AG09309 (cell line): ENCODE measurements at places on chromosomes 13 and 19.

- no peak for DNase-seq
These were observed 28.4 kb downstream of the TMTC4 start for GRCh38 chr13:100646030-100646673.

DNA sequence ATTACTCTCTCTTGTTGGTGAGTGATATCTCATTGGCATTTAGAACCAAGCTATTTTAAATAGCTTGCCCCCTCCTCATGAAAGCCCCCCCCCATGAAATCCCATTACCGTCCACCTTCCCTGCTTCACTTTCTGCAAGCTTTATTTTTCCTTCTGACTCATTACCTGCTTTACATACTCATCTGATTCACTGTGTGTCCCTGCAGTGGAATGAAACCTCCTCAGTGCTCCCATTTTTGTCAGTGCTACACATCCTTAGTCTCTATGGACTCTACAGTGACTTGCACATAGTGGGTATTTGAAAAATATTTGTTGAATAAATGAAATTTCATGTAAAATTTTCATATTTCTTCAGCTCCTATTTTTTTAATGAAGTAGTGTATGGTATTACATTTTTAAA, 62.3 kb downstream of the DOCK9 start:
- DNase-seq: no peak

GRCh38 chr19:11924886-11925650, at the start of gene ZNF700:
Gene ZNF700 (plus strand): TSS chr19:11925107. CDS start chr19:11925211, 104 bp downstream.
- DNase-seq: peak; percentile 46

- no peak for DNase-seq
These were observed 24.2 kb downstream of the TEX29 start for GRCh38 chr13:111344471-111345191.

DNA sequence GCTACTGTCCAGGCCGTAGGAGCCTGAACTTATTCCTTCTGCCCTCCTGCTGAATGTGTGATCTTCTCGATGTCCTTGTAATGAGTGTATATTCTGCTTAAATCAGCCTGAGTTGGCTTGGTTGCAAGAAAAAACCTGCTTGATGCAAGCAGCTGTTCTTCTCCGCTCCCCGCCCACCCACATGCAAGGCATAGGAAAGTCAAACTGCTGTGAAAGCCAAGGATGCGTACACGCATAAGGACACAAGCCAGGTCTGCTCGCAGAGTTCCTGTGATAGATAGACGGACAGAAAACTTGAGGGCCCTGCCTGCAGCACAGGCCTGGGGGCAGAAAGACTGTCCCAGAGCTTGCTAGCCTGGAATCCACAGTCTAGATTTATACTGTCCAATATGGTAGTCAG, 101.1 kb downstream of the DNAJC15 start:
- DNase-seq: no peak

DNA sequence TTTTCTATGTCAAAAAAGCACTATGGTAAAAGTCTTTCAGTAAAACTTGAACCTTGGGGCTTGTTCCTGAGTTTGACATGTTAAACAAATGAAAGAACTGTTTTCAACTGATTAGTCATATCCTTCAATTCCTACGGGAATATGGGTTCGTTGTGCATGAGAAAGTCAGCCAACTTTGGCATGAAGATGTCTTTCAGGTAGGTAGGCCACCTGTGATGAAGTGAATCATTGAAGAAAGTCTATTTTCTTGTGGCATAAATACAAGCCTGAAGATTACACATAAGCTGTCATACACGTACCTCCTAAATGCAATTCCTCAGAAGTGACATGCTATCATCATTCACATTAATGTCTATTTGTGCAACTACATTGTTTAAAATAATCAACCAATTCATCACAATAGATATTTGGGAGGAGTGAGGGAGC, 513.0 kb downstream of the IRS2 start:
- DNase-seq: no peak

DNA sequence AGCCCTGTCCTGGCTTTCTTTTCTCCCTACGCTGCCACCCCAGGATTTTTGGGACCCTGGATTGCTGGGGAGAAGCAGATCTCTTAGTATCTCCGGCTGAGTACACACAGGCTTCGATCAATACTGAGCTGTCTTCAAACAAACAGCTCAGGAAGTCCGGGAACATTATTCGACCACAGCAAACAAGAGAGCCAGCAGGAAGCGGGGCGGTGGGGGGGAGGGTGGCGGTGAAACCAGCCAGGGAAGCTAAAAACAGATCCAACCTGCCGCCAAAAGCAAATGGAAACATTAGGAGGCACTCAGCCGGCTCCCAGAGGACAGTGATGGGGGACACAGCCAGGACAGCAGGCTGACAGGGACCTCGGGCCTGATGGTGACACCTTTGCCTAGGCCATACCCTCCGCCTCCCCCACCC, 12.2 kb upstream of the BCAM start:
- no peak for DNase-seq

DNA sequence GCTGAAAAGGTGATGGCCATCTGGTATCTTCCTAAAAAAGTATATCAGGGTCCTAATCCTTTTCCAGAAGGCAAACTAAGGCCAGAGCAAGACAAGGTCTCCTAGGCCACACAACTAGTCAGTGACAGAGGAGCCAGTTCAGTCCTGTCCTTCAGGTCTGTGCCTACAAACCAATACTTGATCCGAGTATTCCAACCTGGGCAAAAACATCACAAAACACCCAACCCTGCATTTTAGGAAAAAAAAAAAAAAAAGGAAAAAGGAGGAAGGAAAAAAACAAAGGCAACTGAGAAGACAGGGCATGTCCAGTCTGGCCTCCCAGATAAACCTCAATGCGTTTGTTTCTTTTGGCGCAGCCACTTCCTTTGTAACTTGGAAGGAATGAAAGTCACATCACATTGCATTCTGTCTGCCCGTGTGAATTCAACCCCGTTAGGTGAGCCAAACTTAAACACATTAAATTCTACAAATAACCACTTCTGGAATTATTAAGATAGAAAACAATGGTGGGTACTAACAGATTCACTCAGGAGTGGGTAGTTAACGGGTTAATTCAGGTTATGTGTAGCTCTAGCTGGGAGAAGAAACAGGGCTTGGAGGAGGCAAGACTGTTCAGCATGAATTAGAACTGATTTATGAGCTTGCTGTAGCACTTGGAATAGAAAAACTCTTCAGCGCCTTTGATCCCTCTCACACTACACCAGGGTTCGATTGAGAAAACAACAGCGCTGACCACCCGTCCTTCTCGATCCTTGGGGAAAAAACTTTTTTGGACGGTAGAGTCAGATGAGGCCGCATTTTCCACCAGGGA, 43.0 kb upstream of the HNRNPA1L2 start:
- DNase-seq: no peak

GRCh38 chr13:103062079-103062478, 4.1 kb downstream of the SLC10A2 start:
- no peak for DNase-seq

GRCh38 chr13:22428188-22428828, 752.5 kb upstream of the SGCG start:
- DNase-seq: no peak

DNA sequence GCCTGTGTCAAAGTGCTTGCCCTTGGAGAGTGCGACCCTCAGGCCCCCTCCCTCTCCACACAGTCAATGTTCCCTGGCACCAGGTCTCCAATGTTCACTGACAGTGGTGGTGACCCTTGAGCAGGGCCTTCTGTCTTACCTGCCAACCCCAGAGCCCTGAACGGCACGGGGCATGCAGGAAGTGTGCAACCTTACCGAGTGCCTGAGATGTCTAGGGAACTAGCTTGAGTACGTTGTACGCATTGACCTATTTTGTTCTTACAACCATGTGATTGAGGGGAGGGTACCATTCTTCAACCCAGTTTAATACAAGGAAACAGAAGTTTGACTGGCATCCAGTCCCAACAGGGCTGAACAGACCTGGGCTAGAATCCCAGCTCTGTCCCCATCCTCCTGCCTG, 13.2 kb downstream of the MAG start:
- no peak for DNase-seq

DNA sequence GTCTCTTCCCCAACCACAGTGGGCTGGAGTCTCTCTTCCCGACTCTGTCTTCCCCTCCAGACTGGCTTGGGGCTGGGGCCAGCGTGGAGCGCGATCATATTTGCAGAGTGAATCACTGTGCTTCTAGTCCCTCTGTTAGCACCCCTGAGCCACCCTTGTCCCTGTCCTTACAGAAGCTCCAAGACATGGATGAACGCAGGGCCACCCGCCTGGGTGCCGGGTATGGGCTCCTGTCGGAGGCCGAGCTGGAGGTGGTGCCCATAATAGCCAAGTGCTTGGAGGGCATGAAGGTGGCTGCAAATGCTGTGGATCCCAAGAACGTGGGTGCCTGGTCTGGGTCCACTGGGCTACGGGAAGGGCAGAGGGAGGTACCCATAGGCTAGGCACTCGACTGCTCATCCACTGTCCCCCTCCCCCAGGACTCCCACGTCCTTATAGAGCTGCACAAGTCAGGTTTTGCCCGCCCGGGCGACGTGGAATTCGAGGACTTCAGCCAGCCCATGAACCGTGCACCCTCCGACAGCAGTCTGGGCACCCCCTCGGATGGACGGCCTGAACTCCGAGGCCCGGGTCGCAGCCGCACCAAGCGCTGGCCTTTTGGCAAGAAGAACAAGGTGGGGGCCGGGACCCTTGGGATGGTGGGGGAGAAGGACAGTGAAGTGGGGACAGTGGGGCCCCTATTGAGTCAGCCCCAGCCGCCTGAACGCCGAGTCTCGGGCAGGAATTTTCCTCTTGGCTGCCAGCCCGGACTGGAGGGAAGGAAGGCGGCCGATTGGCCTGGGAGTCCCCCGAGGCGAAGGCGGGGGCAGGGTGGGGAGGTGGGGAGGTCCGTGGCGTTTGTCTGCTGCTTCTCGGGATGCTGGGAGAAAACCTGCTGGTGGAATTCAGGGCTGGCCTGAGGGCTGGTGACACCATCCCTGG, 5.2 kb downstream of the TRIP10 start:
- DNase-seq: no peak

GRCh38 chr19:7337380-7338194, 11.2 kb upstream of the ARHGEF18 start:
- no peak for DNase-seq

DNA sequence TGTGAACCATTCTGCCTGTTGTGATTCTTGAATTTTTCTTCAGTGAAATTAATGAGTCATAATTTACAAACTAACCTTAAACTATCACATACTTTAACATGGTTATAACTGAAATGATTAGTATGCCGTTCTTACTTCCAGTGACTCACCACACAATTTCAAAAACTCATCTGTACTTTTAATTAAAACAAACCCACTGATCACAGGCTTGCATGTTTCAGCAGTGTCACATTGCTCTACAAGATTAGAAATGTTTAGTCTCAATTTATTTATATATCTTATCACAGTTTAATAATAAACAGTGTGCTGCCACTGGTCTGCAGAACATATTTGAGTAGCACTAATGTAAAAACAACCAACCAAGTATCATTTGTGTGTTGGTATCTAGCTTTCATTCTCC, 2227.9 kb upstream of the PCDH20 start:
- no peak for DNase-seq
